CD8-positive, alpha-beta T cell (primary cell): ENCODE measurements at places on chromosomes 12 and 14. TPM values are rescaled to one million over a fixed set of nuclear protein-coding genes. Genes with fewer than 3 reads are reported as not detected.

The TAS2R8 gene
- not detected for total RNA-seq

The PDE3A gene
- total RNA-seq: not detected

The DPPA3 gene
- not detected for total RNA-seq

The LIN7A gene
- total RNA-seq: not detected

The GAS2L3 gene
- total RNA-seq: not detected

The KRT75 gene
- not detected for total RNA-seq

The KRT73 gene
- 8.1 TPM for total RNA-seq

The AQP6 gene
- total RNA-seq: not detected

The RIMBP2 gene
- not detected for total RNA-seq

The DBX2 gene
- not detected for total RNA-seq

The SIX1 gene
- not detected for total RNA-seq

The SIRT4 gene
- total RNA-seq: not detected

The EPYC gene
- not detected for total RNA-seq

The DAO gene
- not detected for total RNA-seq

The MAPK1IP1L gene
- 212 TPM for total RNA-seq

The EFS gene
- not detected for total RNA-seq

The ANG gene
- total RNA-seq: 0.33 TPM

The MAP1LC3B2 gene
- total RNA-seq: 1.3 TPM

The FSCB gene
- not detected for total RNA-seq
